ENCODE measurements at places on chromosomes 16 and 17. TPM values are rescaled to one million over a fixed set of nuclear protein-coding genes. Genes with fewer than 3 reads are reported as not detected.

DNA sequence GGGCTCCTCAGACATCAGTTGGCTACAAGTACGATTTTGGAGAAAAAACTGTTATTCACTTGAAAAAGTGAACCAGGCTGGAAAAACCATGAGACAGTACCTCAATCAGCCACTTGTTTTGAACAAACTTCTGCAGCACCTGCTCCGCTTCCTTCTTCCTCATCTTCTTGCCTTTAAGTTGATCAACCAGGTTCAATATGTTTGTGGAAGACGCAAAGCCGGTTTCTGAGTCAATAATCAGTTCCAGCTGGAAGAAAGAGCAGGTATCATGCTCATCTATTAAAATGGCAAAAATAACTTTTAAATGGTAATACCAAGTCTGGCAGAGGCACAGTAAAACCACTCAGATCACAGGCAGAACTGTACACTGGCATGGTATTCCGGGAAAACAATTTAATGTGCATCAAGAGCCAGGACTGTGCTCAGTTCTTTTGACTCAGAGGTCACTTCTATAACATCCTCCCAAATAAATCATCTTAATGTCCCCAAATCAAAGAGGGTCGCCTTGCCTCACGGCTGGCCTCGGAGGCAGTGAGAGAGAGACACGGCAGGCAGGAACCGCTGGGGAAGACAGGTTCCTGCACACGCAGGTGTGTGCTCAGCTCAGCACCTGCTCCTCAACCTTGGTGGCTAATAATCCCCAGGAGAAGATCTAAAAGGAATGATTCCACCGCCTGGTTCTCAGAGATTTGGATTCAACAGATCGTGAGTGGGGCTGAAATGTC lies 29.7 kb downstream of the KDM8 start:
- peaks cover 78% of the 10 kb centered on the region for H3K4me1 ChIP-seq
- peak overlapping the region; percentile 77 for H3K4me3 ChIP-seq

GRCh38 chr16:86755571-86756006 lies 177.2 kb downstream of the FOXL1 start:
- H3K36me3 ChIP-seq = no peaks in the 10 kb centered on the region
- no peaks in the 10 kb centered on the region for H3K4me1 ChIP-seq
- DNase-seq = no peak
- peaks cover 17% of the 10 kb centered on the region for H3K27me3 ChIP-seq
- no peak overlapping the region for H3K27ac ChIP-seq

GRCh38 chr17:73824321-73824720 lies 180.1 kb upstream of the SDK2 start:
- no peak overlapping the region for H3K27ac ChIP-seq
- H3K4me3 ChIP-seq = no peak overlapping the region
- H3K27me3 ChIP-seq = peaks cover 16% of the 10 kb centered on the region
- DNase-seq = no peak
- H3K36me3 ChIP-seq = no peaks in the 10 kb centered on the region
- peaks cover 3% of the 10 kb centered on the region for H3K4me1 ChIP-seq

The SLFN5 gene
- 6.9 TPM for total RNA-seq

DNA sequence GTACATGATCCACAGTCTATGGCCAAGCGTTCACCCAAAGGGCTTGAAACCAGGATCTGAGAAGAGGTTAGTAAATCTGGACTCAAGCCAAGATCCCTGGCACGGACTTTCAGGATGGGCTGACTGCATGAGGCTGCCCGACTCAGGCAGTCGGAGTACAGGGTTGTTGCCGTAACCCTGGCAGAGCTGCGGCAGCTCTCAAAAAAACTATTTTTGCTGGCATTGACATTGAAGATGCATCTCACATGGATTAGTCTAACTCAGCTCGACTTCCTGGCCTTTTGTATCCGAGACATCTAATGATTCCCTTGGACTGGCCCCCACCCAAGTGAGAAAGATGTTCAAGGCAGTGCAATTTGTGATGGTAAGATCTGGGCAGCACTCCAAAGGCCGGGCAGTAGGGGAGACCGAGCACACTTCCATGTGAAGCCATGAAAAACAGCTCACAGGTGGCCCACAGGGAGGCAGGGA lies 6.2 kb downstream of the SLC47A1 start:
- H3K4me3 ChIP-seq = no peak overlapping the region
- DNase-seq = no peak
- H3K4me1 ChIP-seq = no peaks in the 10 kb centered on the region
- no peak overlapping the region for H3K27ac ChIP-seq
- H3K36me3 ChIP-seq = no peaks in the 10 kb centered on the region
- H3K27me3 ChIP-seq = peaks cover 21% of the 10 kb centered on the region

GRCh38 chr17:82752371-82753200 lies 721 bp downstream of the TBCD start:
- peak overlapping the region; percentile 93 for H3K4me3 ChIP-seq
- no peaks in the 10 kb centered on the region for H3K27me3 ChIP-seq
- H3K4me1 ChIP-seq = peaks cover 24% of the 10 kb centered on the region
- no peak for DNase-seq
- H3K27ac ChIP-seq = peak overlapping the region; percentile 72

- peak overlapping the region; percentile 68 for H3K4me3 ChIP-seq
- H3K36me3 ChIP-seq = peaks cover 37% of the 10 kb centered on the region
- peak overlapping the region; percentile 68 for H3K27ac ChIP-seq
- peaks cover 28% of the 10 kb centered on the region for H3K4me1 ChIP-seq
- no peaks in the 10 kb centered on the region for H3K27me3 ChIP-seq
- peak; percentile 83 for DNase-seq
Measured at GRCh38 chr17:42118545-42118944, 2.6 kb downstream of the KAT2A start.

The OR3A3 gene
- total RNA-seq = not detected

The TNP2 gene
- total RNA-seq = not detected

DNA sequence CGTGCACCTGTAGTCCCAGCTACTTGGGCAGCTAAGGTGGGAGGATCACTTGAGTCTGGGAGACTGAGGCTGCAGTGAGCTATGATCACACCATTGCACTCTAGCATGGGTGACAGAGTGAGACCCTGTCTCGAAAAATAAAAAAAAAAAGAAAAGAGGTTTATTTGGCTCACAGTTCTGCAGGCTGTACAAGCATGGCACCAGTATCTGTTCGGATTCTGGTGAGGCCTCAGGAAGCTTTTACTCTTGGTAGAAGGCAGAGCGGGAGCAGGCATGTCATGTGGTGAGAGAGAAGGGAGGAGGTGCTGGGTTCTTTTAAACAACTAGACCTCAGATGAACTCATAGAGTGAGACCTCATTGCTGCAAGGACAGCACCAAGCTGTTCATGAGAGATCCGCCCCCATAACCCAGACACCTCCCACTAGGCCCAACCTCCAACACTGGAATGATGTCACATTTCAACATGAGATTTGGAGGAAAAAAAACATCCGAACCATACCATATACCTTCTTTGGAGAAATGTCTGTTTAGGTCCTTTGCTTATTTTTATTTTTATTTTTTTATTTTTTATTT lies 10.3 kb upstream of the RMI2 start:
- H3K27ac ChIP-seq = no peak overlapping the region
- H3K4me3 ChIP-seq = no peak overlapping the region
- no peaks in the 10 kb centered on the region for H3K27me3 ChIP-seq
- H3K4me1 ChIP-seq = peaks cover 6% of the 10 kb centered on the region
- no peaks in the 10 kb centered on the region for H3K36me3 ChIP-seq

The CES3 gene
- total RNA-seq = 6.8 TPM

GRCh38 chr16:21599122-21600030 lies at the start of gene METTL9:
Gene METTL9 (plus strand): TSS chr16:21599577. CDS start chr16:21599734, 157 bp downstream.
- H3K4me3 ChIP-seq = peak within 1 kb of the TSS; percentile 97
- H3K4me1 ChIP-seq = peaks cover 45% of the 10 kb centered on the region
- H3K27ac ChIP-seq = peak within 1 kb of the TSS; percentile 93
- H3K27me3 ChIP-seq = no peaks in the 10 kb centered on the region
- peak; percentile 99 for DNase-seq

DNA sequence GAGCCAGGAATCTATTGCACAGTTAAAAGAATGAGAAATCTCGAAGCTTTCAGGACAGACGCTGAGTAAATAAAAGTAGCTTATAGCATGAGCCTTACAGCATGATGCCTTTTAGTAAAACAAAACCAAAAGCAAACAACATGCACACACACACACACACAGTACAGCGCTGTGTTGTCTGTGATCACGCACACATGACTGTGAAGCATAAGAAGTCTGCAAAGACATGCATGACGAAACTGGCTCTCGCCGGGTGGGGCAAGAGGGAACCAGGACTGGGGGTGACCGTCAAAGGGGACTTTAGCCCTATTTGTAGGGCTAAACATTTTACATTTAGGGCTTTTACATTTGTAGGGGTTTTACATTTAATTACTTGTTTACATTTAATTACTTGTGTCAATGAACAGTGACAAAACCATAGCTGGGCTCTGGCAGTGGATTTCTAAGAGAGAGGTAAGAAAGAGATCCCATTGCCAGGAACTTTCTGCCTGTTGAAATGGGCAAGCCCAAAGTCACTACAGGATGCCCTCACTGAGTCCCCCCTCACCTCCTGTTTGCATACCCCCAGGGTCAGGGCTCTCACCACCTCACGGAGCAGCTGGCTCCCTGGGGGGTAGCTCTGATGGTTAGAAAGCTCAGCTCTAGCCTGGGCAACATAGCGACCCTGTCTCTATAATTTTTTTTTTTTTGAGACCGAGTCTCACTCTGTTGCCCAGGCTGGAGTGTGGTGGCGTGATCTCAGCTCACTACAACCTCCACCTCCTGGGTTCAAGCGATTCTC lies 2.0 kb upstream of the TNFRSF13B start:
- peaks cover 15% of the 10 kb centered on the region for H3K4me1 ChIP-seq
- DNase-seq = no peak
- H3K36me3 ChIP-seq = no peaks in the 10 kb centered on the region

GRCh38 chr16:53281280-53281679 lies 153.0 kb upstream of the RBL2 start:
- no peak overlapping the region for H3K27ac ChIP-seq
- no peaks in the 10 kb centered on the region for H3K27me3 ChIP-seq

DNA sequence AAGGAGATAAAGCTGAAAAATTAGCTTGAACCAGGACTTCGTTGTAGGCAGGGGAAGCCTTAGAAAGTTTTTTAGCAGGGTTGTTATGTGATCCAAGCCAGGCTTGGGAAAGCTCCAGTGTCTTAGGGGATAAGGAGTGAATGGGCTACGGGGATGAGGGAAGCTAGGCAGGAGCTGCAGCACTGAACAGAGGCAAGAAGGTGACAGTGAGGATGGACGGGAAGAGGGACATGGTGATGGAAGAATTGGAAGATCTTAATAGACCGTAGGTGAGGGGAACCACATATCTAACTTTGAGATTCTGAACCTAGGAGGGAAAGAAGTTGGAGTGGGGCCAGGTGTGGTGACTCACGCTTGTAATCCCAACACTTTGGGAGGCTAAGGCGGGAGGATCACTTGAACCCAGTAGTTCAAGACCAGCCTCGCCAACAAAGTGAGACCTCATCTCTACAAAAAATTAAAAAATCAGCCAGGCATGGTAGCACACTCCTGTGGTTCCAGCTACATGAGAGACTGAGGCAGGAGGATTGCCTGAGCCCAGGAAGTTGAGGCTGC lies 3.2 kb downstream of the RHBDL3 start:
- H3K36me3 ChIP-seq = no peaks in the 10 kb centered on the region
- peaks cover 20% of the 10 kb centered on the region for H3K4me1 ChIP-seq

The ALOX15 gene
- total RNA-seq = not detected

- H3K27me3 ChIP-seq = peaks cover 39% of the 10 kb centered on the region
- H3K4me3 ChIP-seq = peak overlapping the region; percentile 61
- DNase-seq = no peak
- H3K4me1 ChIP-seq = peaks cover 13% of the 10 kb centered on the region
- no peak overlapping the region for H3K27ac ChIP-seq
Measured at GRCh38 chr16:69107316-69107962, 2.0 kb downstream of the HAS3 start.

GRCh38 chr16:5756969-5757368 lies 659.4 kb upstream of the EEF2KMT start:
- no peak overlapping the region for H3K4me3 ChIP-seq
- no peaks in the 10 kb centered on the region for H3K4me1 ChIP-seq
- no peak for DNase-seq
- no peaks in the 10 kb centered on the region for H3K36me3 ChIP-seq
- H3K27ac ChIP-seq = no peak overlapping the region

The DYNLRB2 gene
- total RNA-seq = not detected

DNA sequence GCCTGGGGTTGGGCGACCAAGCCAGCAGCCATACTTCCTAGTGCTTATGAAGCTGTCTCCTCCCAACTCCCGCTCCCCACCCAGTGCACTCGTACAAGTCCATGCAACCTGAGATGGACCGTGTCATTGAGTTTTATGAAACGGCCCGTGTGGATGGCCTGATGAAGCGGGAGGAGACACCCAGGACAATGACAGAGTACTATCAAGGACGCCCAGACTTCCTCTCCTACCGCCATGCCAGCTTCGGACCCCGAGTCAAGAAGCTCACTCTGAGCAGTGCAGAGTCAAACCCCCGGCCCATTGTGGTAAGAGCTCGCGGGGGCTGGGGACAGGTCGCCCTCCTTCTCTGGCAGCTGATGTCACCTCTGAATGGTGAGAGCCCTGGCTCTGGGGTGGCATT lies 11.0 kb upstream of the KATNB1 start:
- H3K4me3 ChIP-seq = no peak overlapping the region
- no peak overlapping the region for H3K27ac ChIP-seq
- H3K36me3 ChIP-seq = no peaks in the 10 kb centered on the region
- H3K27me3 ChIP-seq = no peaks in the 10 kb centered on the region
- no peaks in the 10 kb centered on the region for H3K4me1 ChIP-seq

DNA sequence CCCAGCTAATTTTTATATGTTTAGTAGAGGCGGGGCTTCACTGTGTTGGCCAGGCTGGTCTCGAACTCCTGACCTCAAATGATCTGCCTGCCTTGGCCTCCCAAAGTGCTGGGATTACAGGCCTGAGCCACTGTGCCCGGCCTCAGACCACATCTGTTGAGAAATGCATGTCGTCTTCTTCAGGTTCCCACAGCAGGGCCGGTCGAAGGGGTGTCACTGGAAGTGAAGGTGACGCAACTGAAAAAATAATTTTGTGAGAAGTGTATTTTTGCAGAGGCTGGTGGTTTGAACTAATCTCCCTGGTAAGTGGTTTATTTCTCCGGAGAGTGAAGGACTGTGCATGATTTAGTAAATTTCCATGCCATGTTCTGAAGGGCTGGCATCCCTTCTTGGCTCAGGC lies 33.4 kb upstream of the IL34 start:
- no peak for DNase-seq
- H3K36me3 ChIP-seq = no peaks in the 10 kb centered on the region
- no peak overlapping the region for H3K27ac ChIP-seq
- no peaks in the 10 kb centered on the region for H3K27me3 ChIP-seq
- no peaks in the 10 kb centered on the region for H3K4me1 ChIP-seq

GRCh38 chr16:55824473-55825000 lies 8.4 kb downstream of the CES1 start:
- H3K27ac ChIP-seq = no peak overlapping the region
- DNase-seq = no peak
- no peaks in the 10 kb centered on the region for H3K4me1 ChIP-seq
- no peaks in the 10 kb centered on the region for H3K36me3 ChIP-seq
- no peak overlapping the region for H3K4me3 ChIP-seq
